ENCODE measurements at places on chromosomes 1 and 21.

GRCh38 chr1:231774719-231775335 lies 148.2 kb downstream of the DISC1 start:
- DNase-seq = no peak

DNA sequence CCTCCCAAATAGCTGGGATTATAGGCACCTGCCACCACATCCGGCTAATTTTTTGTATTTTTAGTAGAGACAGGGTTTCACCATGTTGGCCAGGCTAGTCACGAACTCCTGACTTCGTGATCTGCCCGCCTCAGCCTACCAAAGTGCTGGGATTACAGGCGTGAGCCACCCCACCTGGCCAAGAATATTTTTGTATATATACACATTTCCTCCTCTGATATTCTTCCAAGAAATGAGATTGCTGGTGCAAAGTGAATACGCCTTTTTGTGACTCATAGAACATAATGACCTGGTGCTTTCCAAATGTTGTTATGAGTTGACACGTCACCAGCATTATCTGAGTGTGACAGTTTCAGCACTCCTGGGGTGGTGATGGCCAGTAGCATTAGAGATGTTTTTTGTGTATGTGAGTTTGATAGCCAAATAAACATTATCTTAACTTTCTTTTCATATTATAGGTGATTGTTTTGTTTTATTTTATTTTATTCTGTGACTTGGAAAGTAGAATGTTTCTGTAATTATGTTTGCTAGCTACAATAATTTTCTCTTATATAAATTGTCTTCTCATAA lies 54.9 kb downstream of the KCNK1 start:
- DNase-seq = no peak

DNA sequence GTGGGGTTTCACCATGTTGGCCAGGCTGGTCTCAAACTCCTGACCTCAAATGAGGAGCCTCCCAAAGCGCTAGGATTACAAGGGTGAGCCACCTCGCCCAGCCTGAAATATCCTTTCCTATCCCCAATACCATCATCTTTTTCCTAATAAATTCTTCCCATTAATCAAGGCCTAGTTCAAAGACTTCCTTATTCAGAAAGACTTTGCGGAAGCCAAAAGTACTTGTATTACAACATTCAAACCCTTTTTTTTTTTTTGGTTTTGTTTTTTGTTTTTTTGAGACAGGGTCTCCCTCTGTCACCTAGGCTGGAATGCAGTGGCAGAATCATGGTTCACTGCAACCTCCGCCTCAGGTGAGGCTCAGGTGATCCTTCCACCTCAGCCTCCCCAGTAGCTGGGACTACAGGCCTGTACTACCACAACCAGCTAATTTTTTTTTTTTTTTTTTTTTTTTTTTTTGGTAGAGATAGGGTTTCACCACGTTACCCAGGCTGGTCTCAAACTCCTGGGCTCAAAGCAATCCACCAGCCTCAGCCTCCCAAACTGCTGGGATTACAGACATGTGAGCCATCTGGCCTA lies 7.6 kb downstream of the SLC19A2 start:
- DNase-seq = no peak

DNA sequence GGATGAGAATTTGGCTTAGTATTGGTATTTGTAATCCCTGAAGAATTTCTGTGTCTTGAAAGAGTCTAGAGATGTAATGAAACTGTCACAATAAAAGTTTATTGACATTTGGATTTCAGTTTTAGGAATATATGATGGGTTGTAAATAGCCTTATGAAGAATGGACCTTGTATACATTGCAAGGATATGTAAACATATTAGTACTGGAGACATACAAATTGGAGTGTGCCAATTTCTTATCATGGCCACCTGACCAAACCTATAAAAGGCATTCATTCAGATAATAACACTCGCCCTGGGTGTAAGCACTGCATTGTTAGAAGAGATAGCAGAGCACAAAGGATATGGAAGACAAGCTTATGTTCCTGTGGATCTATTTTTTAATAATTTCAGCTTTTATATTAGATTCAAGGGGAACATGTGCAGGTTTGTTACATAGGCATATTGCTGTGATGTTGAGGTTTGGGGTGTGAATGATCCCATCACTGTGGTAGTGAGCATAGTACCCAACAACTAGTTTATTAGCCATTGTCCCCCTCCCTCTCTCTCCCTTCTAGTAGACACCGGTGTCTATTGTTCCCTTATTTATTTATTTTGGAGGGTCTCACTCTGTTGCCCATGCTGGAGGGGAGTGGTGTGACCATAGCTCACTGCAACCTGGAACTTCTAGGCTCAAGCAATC lies 8.6 kb downstream of the S1PR1 start:
- DNase-seq = no peak

- no peak for DNase-seq
Observed at GRCh38 chr1:58434181-58434580, 112.3 kb downstream of the OMA1 start.

DNA sequence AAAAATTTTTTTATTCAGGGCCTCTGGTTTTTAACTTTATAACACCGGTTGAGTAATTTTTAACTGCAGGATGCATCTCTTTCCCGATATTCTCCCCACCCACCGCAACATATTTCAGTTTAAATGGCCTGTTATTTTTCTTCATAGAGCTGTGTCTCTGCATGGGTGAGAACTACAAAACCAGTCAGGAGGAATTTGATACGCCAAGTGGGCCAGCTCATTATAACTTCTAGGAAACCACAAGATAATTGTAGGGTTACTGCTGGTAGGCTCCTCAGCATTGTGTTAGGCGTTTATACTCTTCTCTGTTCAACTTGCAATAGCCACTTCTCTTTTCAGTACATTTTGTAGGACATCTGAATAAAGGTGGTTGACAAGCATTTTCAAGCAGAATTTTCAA lies 169.7 kb downstream of the PBX1 start:
- DNase-seq = peak; percentile 45

DNA sequence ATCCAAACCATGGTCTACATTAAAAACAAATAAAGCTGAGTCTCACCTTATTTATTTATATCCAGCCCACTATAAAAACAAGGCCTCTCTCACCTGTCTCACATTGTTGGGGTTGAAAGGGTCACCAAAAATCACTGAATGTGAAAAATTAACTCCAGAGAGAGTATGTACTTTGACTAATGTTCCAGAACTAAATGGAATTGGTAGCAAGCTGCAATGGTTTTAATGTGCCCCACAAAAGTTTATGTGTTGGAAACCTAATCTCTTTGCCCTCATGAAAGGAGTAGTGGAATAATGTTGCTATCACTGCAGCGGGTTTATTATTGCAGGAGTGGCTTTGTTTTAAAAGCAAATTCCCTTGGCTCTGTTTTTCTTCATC lies 230.3 kb downstream of the LTN1 start:
- no peak for DNase-seq

DNA sequence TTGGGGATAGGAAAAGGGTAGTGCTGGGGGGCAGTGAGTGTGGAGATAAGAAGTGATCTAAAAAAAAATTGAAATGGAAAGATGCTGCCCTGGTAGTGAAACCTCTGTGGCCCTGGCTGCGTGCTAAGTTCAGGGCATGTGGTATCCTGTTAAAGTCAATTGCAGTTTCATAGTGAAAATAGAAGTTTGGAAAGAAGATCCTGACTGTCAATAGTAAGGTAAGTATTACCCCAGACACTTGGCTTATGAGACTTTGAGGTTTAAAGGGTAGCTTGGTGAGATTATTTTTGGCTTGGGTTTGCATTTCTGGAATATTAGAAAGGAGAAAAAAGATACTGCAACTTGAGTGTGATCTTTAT lies 6.8 kb downstream of the ARID1A start:
- no peak for DNase-seq

GRCh38 chr21:36477001-36477400 lies 2.9 kb downstream of the CLDN14 start:
- DNase-seq = no peak

GRCh38 chr21:36948686-36949085 lies 17.8 kb downstream of the HLCS start:
- no peak for DNase-seq

DNA sequence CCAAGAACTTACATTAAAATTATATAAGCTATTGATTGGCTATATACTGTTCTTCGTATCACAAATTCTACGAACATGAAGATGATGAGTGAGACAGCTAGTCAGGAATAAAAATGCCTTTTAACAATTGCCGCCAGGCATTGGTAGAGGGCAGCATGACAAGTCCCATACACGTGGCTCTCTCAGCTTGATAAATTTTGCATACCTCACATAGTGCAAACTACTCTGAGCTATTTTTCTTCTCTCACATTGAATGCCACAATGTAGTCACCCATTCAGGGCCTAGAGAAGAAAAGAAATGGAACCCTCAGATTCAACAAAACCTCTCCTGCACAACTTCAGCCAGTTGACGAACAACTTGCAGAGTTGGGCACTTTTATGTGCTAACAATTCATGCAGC lies 27.0 kb upstream of the FMO2 start:
- no peak for DNase-seq

DNA sequence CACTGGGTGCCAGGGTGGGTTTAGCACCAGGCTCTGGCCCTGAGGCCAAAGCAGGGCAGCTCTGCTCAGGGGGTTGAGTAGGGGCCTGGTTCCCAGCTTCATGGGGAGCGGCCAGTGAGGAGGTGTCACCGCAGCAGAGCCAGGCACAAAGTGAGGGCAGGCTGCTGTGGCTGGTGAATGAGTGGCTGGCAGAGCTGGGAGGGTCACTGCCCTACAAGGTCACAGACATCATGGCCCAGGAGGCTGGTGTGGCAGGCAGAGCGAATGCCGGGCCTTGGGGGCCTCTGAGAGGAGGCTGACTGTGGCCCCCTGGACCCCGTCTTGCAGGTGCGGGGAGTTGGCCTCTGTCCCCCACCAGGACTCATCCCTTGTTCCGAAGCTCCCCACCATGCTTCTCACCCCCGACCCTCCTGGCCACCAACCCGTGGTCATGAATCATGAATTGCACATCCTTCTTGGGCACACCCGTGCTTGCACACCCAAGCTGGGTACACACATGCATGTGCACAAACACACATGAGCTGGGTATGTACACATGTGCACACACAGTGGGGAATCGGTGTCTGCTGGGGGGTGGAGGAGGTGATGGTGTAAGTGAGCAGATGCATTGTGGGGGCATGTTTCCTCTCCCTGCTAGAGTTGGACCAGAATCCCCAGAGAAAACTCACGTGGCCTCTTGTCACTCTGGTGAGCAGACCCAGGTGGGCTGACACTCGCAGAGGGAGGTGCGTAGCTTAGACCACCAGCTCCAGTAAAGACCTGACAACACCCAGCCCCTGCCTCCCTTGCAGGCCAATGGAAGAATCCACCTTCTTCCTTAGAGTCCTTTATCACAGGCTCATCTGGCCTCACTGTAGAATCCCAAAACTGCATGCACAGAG lies 4.8 kb upstream of the GNB1 start:
- DNase-seq = no peak

GRCh38 chr1:47545912-47546483 lies 108.2 kb downstream of the FOXD2 start:
- no peak for DNase-seq

DNA sequence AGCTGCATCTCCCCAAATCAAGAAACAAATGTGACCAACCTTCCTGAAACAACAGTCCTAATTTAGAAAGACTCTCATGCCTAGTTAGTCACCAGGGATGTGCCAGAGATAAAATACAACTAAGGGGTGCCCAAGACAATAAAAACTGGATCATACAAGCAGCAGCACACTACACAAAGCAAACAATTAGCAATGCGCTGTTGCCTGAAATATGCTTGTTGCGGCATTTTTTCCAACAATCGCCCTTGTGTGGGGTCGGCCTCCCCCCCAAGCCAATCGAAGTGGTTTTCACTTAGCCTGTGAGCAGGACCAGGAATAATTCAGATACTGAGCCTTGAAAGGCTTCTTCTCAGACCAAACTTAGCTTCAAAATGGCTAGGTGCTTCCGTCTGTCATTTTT lies 1.4 kb upstream of the STMN1 start:
- DNase-seq = no peak

- no peak for DNase-seq
Observed at GRCh38 chr1:199612976-199613774, 414.3 kb upstream of the NR5A2 start.

GRCh38 chr1:26828411-26828991 lies 2.0 kb downstream of the ZDHHC18 start:
- no peak for DNase-seq

GRCh38 chr21:46286648-46287002 lies 483 bp downstream of the YBEY start:
- DNase-seq = no peak

- DNase-seq = no peak
Observed at GRCh38 chr1:11738783-11739182, 2.8 kb downstream of the AGTRAP start.

DNA sequence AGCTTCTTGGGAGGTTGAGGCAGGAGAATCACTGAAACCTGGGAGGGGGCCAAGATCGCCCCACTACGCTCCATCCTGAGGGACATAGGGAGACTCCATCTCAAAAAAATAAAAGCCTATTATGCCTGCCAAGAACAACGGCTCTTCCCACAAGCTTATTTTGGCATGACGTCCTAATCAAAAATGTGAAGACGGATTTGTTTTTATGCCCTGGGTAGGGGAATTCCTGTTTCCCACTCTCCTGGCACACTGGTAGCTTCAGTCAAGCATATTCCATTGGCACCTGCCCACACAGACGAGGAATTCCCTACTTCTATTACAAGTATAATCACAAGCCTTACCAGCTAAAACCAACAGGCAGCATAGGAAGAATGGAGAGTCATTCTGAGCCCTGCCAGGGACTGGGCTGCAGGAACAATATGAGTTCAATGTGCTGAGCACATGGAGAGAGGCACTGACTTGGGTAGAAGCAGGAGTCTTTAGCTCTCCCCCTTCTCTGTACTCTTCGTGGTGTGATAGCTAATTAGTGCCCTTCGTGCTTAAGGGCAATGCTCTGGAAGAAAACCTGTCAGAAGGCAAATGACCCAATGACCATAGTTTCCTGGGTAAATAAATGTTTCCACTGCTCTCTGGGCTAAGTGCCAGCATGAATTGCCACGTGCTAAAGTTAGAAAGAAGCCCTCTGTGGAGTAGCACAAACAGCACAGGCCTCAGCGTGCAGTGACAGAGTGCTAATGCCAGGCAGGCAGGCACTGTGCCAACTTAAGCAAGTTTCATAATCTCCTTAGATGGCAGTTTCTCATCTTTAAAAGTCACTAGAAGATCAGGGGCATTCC lies 16.8 kb downstream of the TNFSF4 start:
- peak; percentile 13 for DNase-seq

DNA sequence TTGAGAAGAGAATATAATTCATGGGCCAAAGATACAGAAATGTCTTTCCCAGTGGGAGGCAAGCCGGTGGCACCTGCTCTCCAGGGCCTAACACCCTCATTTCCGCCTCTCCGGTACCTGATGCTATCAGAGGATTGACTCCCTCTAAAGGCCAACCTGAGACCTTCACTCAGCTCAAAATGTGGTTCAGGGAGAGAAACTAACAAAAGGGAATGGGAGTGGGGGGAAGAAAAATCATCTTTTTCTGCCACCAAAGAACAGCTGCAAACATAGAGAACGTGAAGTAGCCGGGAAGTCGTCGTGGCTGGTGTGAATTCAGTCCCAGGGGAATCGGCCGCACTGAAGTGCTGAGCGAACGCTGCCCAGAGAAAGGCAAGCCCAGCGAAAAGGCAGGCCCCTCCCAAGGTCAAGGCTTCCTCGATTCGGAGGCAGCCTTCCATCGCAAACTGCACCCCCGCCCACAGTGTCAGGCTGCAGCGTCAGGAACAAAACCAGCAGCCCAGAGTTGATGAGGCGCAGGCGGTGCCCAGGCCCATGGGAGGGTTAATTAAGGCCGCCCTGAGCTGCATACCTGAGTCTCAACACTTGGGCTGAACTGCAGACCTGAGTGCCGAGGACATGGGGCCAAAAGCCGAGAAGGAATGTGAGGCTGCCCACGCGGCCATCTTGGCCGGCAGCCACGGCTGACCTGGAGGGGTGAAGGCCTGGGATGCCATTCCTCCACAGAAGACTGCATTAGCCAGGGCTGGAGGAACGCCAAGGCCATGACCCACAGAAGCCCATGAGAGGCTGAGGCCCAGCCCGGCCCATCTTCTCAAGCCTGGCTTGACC lies 160.2 kb downstream of the PSMG1 start:
- peak; percentile 75 for DNase-seq
